ENCODE measurements at places on chromosomes 5 and 9.
A peak's percentile ranks its signal among the peaks of the same experiment; 100 is the strongest.

GRCh38 chr9:106921341-106921899 lies 58.5 kb downstream of the ZNF462 start:
- DNase-seq, result no peak

DNA sequence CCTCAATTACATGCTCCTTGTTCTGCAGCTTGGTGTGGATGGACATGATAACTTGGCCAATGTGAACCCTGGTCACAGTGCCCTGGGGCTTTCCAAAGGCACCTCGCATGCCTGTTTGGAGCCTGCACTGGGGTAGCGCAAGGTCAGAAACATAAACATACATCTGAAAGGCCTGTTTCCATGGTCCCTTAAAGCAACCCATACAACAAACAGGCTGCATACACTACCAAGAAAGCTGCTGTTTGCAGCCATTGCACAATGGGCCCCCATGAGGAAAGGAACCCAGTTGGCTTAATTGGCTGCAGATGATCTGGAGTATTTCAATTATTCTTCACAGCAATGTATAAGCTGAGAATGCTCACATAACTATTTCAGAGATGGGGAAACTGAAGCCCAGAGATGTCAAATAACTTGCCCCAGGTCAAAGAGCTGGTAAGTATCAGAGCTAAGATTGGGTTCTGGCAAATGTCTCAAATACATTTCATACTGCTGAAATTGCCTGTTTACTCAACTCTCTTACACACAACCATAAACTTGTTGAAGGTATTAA lies 233.9 kb downstream of the ASTN2 start:
- DNase-seq, result no peak

DNA sequence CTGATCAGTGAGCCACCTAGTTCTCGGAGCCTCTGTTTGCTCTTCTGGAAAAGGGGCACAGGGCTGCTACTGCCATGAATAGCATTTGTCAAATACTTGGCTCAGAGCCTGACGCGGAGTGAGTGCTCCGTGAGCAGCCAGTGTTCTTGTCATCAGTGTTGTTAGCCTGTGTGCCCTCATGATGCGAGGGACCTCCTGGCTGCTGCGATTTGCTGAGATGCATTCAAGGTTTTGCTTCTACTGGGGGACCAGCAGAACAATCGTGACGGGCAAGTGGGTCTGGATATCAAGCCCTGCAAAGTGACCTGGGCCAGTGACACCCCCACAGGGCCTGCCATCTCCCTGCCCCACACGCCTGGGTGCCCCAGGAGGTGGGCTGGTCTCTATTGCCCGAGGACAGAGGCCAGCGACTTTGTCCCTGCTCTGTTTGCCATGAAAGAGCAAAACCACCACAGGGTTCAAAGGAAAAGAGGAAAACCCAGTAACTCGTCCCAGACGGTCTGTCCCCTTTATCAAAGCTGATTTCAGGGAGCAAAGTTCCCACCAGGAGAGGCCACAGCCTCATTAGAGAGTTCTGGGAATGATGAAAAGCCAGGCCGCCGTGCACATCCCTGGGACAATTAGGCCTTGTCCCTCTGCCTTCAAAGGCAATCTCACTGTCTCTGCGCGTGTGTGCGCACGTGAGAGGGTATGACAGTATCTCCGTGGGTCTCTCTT lies 86.5 kb upstream of the LMX1B start:
- no peak for DNase-seq

GRCh38 chr5:81370912-81371311 lies 23.0 kb downstream of the ACOT12 start:
- DNase-seq, result no peak

- no peak for DNase-seq
Measured at GRCh38 chr5:44160369-44160768, 228.9 kb downstream of the FGF10 start.

- DNase-seq, result no peak
Measured at GRCh38 chr9:131447148-131447547, 53.3 kb downstream of the PRRC2B start.

DNA sequence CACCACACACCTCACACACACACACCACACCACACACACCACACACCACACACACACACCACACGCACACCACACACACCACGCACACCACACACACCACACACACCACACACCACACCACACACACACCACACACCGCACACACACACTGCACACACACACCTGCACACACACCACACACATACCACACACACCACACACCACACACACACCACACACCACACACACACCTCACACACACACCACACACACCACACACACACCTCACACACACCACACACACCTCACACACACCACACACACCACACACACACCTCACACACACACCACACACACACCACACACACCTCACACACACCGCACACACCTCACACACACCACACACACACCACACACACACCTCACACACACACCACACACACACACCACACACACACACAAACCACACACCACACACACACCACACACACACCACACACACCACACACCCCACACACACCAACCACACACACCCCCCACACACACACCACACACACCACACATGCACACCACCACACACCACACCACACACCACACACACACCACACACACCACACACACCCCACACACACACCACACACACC lies 73.7 kb downstream of the ARHGEF37 start:
- no peak for DNase-seq

- DNase-seq, result no peak
Measured at GRCh38 chr5:140043508-140043872, 391 bp upstream of the NRG2 start.

GRCh38 chr9:30913331-30913730 lies 1471.1 kb upstream of the ACO1 start:
- DNase-seq, result no peak

GRCh38 chr9:134942011-134942787 lies 24.5 kb upstream of the FCN1 start:
- DNase-seq, result no peak

DNA sequence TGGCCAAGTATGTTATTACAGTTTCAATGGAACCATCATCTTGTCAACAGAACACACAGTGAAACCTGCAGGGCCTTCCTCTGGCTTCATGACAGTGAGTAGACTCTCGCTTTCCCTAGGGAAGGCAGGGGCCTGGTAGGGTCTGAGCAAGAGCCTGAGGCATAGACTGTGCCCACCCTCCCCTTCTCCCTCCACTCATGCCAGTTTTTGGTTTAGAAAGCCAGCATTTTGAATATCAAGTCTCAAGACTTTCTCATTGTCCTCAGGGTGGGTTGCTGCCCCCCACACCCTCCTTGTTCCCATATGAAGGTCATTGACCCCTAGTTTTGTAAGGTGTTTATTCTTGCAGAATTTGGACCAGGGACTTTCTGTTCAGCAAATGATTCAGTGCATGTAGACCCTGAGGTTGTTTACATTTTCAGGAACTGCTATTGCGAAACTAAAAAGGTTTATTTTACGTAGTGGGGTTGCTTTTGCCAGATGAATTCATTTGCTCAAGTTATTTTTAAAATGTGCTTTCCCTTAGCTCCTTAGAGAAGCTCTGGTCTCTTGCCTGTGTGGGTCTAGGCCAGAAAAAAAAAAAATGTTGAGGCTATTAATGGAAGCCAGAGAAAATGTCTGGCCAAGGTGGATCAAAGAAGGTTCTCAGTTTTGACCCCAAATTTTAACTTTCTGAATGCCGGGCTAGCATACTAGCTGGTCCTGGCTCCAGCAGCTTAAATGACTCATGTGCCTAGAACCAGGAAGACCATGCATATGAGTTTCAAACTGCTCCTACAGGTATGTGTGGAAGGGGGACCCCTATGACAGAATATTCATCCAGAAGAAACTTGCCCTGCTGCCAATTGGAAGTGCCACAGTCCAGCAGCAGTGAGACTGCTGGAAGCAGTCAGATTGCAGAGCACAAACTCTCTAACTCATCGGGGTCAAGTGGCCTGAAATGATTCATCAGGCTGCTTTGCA lies 10.1 kb upstream of the MOB3B start:
- DNase-seq, result no peak

DNA sequence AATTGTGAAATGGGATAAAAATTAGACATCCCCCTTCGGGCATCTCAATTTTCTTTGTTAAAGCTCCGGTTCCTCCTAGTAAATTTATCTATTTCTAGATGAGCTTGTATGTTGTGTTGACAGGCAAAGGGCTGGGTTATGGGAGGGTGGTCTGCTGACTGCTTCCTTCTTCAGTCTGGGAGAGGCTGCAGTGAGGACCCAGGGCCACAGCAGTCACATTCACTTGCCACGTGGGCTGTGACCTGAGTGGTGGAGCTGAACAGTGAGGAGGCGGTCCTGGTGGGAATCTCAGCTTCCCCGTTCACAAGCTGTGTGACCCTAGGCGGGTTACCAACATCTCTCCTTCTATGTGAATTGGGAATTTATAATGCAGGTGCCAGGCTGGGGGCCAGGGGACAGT lies 57.5 kb upstream of the RXRA start:
- DNase-seq, result no peak

DNA sequence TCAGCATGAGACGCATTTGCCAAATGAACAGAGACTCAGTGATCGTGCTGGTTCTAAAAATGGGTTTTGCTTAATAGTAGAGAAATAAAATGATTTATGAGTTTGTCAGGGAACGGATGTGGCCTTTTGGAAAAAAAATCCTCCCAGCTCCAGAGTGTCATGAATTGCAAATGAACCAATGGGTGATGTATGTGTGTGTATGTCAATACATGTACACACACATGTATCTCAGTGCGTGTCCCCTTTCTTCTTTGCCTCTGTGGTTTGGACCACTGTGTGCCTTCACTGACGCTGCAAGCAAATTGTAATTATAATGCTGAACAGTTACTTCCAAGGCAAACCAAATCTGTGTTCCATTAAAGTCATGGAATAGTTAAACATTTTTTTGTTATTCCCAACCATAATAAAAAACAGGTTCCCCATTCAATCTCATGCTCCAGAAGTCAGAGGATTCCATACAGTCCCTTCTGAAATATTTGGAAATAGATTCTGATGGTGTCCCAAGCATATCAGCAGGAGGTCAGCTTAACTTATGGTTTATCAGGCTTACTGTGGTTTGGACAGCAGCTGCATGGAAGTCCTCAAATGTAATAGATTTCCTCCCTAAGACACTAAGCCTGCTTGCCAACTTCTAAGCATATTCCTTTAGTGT lies 630.5 kb downstream of the ACTL7B start:
- no peak for DNase-seq

DNA sequence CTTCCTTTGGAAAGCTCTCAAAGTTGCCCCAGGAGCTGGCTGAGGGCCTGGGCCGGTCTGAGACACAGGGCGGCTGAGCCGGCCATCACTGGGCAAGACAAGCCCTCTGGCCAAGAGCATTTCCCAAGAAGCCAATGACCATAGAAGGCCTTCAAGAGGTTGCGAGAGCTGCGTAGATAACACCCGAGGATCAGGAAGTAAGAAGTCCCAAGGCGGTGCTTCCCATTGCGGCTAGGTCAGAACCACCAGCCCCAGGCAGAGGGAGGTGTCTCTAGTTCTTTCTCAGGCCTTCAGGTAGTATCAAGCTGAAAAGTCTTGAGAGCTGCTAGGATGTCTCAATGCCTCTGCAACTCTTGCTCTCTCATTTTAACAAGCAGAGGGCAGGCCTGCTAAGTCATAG lies 54.0 kb upstream of the C5orf58 start:
- no peak for DNase-seq

DNA sequence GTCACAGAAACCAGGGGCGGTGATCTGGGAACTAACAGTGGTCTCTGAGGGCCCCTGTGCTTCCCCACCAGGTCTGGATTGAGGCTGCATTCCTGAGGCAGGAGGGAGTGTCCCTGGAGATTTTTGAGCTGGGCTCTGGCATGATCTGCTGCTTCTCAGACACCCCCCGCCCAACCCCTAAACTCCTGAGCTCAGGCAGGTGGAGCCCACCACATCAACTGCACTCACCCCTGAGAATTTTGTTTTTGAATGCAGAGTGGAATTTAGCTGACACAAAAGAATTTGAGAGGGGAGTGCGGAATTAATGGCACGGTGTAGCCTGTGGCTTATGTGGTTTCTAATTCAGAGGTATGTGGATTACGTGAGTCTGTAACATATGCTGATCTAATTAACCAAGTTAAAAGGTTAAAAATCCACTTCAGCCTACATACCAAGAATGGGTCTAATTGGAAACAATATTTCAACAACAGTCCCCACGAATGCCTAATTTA lies 23.9 kb upstream of the CTSL start:
- no peak for DNase-seq

- no peak for DNase-seq
Measured at GRCh38 chr5:74035521-74035937, 409.5 kb downstream of the ARHGEF28 start.

- DNase-seq, result no peak
Measured at GRCh38 chr9:33318225-33318624, 27.9 kb downstream of the NFX1 start.

DNA sequence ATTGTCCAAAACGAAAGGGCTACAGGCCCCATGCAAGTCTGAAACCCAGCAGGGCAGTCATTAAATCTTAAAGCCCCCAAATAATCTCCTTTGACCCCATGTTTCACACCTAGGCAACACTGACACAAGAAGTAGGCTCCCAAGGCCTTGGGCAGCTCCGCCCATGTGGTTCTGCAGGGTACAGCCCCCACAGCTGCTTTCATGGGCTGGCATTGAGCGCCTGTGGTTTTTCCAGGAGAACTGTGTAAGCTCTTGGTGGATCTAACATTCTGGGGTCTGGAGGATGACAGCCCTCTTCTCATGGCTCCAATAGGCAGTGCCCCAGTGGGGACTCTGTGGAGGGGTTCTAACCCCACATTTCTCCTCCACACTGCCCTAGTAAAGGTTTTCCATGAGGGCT lies 623.5 kb downstream of the PRR16 start:
- no peak for DNase-seq

DNA sequence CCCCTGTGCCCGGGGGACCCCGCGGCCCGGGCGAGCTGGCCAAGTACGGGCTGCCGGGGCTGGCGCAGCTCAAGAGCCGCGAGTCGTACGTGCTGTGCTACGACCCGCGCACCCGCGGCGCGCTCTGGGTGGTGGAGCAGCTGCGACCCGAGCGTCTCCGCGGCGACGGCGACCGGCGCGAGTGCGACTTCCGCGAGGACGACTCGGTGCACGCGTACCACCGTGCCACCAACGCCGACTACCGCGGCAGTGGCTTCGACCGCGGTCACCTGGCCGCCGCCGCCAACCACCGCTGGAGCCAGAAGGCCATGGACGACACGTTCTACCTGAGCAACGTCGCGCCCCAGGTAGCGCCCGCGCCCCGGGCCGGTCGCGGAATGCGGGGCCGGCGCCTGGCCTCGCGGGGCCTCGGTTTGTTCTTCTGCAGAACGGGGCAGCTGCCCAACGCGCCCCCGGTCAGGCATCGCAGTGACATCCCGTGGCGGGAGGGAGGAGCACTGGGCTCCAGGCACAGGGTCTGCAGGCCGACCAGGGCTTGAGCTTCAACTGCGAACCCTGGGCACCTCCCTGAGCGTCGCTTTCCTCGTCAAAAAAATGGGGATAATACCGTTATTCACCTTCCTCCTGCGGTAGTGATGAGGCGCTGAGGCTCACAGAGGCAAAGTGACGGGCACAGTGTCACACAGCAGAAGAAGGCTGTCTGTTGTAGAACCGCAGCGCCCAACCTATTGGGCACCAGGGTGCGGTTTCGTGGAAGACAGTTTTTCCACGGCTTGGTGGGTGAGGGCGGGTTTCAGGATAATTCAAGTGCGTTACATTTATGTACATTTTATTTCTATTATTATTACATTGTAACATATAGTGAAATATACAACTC lies 777 bp downstream of the ENDOG start:
- DNase-seq, result peak; percentile 15

- DNase-seq, result no peak
Measured at GRCh38 chr5:71533142-71533541, 54.0 kb upstream of the MCCC2 start.

Data from stimulated activated CD4-positive, alpha-beta T cell treated with anti-CD3 and anti-CD28 coated beads, Interleukin-15, amount 100 ng/mL, for 1 hour (primary cell).